ENCODE measurements at places on chromosomes 2 and 18. TPM values are rescaled to one million over a fixed set of nuclear protein-coding genes. Genes with fewer than 3 reads are reported as not detected.

DNA sequence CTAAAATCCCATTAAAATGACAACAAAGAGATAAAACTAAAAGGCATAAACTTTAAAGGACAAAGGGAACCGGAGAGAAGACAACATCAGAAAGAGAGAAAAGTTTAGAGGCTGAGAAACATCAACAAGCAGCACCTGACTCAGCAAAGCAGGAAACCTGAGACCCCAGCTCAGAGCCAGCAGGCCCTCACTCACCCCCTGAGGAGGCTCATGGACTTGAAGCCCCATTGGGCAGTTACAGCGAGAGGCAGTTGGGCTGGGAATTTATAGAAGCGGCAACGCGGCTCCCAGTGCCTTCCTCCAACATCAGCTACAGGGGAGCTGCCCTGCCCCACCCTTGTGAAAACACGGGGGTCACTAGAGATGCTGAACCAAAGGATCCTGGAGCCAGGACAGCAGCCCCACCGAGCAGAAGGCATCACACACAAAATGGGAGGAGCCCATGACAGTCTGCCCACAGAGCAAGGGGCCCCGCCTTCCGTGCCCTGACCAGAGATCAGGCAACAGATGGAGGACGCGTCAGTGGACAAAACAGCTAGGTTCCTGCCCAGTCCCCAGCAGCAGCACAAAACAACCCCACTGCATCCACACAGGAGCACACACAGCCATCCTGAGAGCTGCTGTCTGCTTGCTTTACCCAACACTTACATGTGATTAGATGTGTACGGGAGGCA, 52.7 kb downstream of the CMPK2 start:
- H3K36me3 ChIP-seq: no peaks in the 10 kb centered on the region
- no peak overlapping the region for H3K27ac ChIP-seq
- no peak for DNase-seq

The DSC2 gene
- not detected for total RNA-seq

- DNase-seq: no peak
- H3K4me1 ChIP-seq: no peaks in the 10 kb centered on the region
- H3K27ac ChIP-seq: no peak overlapping the region
- no peaks in the 10 kb centered on the region for H3K36me3 ChIP-seq
- peaks cover 57% of the 10 kb centered on the region for H3K27me3 ChIP-seq
Measured at GRCh38 chr18:5891184-5891853, 4.0 kb downstream of the TMEM200C start.

GRCh38 chr2:161136696-161137324, 23.4 kb upstream of the TANK start:
- peak overlapping the region; percentile 93 for H3K4me3 ChIP-seq
- no peak for DNase-seq
- H3K27ac ChIP-seq: peak overlapping the region; percentile 93
- H3K27me3 ChIP-seq: no peaks in the 10 kb centered on the region
- H3K36me3 ChIP-seq: peaks cover 12% of the 10 kb centered on the region

The PCARE gene
- not detected for total RNA-seq

GRCh38 chr2:2805263-2805662, 474.2 kb upstream of the MYT1L start:
- no peak overlapping the region for H3K4me3 ChIP-seq
- H3K4me1 ChIP-seq: no peaks in the 10 kb centered on the region
- DNase-seq: no peak
- H3K27ac ChIP-seq: no peak overlapping the region
- H3K27me3 ChIP-seq: no peaks in the 10 kb centered on the region

- peaks cover 61% of the 10 kb centered on the region for H3K4me1 ChIP-seq
- peak overlapping the region; percentile 97 for H3K27ac ChIP-seq
- no peaks in the 10 kb centered on the region for H3K27me3 ChIP-seq
- H3K4me3 ChIP-seq: peak overlapping the region; percentile 83
- peaks cover 4% of the 10 kb centered on the region for H3K36me3 ChIP-seq
Measured at GRCh38 chr2:232320443-232320803, 58.1 kb upstream of the ALPP start.

- no peak for DNase-seq
- no peak overlapping the region for H3K27ac ChIP-seq
- no peak overlapping the region for H3K4me3 ChIP-seq
- peaks cover 23% of the 10 kb centered on the region for H3K4me1 ChIP-seq
Measured at GRCh38 chr2:102428573-102428972, 5.6 kb downstream of the IL18RAP start.

The CLHC1 gene
- 18.1 TPM for total RNA-seq

The CD8A gene
- 683 TPM for total RNA-seq

The CCDC68 gene
- total RNA-seq: not detected

The TRAPPC12 gene
- total RNA-seq: 116 TPM

The DAW1 gene
- not detected for total RNA-seq

DNA sequence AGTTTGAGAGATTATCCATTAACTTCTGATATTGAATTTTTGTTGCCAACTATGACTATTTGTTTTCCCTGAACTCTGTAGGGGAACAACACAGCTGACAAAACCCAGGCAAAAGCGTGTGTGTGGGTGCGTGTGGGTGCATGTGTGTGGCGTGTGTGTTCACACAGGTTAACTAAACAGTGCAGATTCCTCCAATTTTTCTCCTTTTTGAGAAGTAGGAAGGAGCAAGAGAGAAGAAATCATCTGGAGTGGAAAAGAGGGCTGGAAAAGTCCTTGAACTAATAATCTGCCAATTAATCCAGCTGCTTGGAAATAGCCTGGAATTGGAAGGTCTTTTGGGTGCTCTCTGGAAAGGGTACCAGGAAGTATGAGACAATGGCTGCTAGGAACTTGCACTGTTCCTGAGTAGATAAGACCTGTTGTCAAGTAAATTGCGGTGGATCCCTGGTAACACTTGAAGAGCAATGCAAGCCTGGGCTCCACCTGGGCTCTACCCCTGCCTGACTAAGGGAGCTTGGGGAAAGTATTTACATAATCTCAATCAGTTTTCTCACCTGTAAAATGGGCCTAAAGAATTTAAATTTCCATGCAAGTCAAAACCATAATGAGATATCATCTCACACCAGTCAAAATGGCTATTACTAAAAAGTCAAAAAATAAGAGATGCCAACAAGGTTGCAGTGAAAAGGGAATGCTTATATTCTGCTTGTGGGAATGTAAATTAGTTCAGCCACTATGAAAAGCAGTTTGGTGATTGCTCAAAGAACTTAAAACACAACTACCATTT, 40.5 kb upstream of the IL1R1 start:
- no peaks in the 10 kb centered on the region for H3K36me3 ChIP-seq
- H3K27ac ChIP-seq: no peak overlapping the region
- H3K4me3 ChIP-seq: no peak overlapping the region
- DNase-seq: no peak

DNA sequence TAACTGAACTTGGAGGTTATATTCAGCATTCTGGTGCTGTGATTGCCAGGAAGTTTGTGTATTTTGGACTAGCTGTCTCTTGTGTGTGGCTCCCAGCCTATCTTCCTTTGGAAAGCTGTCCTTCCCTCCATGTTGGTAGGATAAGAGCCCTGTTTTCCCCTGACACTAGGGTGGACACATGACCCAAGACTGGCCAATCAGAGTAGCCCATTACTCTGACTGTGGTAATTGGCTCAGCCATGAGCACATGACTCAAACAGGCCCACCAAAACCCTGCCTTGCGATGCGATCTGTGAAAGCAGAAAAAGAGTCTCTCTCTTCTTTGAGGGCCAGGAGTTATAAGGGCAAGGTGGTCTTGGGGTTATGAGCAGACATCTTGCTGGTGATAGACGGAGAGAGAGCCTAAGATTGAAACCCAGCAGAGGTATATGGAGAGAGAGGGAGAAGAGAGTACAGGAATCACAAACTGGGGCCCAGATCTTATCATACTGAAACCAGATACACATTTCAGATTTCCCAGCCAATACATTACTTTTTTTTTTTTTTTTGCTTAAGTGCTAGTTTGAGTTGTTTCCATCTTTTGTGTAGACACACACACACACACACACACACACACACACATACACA, 45.3 kb upstream of the SERPINE2 start:
- no peak overlapping the region for H3K27ac ChIP-seq
- no peaks in the 10 kb centered on the region for H3K4me1 ChIP-seq
- DNase-seq: no peak
- H3K36me3 ChIP-seq: peaks cover 1% of the 10 kb centered on the region
- H3K27me3 ChIP-seq: peaks cover 5% of the 10 kb centered on the region

DNA sequence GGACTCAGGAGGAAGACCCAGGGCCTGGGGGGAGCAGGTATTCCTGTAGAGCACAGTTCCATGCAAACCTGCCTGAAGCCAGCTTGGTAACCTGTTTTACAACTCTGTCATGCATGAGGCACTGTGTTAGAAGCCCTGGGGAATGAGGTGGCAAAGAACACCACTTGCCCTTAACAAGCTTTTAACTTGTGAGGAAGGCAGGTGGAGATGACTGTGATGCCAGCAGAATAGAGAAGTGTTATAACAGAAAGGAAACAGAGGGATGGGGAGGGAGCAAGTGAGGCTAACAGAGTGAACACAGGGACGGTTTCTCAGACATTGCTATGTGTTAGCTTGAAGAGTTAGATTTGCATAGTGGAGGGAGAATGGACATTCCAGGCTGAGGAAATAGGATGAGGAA, 11.5 kb upstream of the IL1A start:
- DNase-seq: no peak
- no peak overlapping the region for H3K27ac ChIP-seq
- H3K4me1 ChIP-seq: peaks cover 37% of the 10 kb centered on the region
- H3K4me3 ChIP-seq: no peak overlapping the region

GRCh38 chr2:88095022-88095421, 27.4 kb downstream of the SMYD1 start:
- no peaks in the 10 kb centered on the region for H3K36me3 ChIP-seq
- H3K4me1 ChIP-seq: peaks cover 6% of the 10 kb centered on the region
- H3K4me3 ChIP-seq: no peak overlapping the region

DNA sequence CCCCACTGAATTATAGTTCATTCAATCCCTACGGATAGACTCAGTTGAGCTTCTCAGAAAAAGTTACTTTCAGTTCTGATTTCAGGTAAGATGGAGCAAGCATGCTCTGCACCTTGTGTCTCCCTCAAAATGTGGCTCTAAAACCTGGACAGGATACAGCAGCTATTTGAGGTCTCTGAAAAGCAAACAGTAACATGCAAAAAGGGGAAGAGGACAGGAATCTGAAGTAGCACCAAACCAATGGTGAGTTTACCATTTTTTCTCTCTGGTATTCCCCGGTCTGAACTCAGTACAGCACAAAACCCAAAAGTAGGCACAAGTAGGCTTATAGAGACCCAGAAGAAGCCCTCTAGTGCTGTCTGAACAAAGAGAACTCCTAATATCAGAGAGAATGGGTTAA, 34.1 kb downstream of the LANCL1 start:
- H3K4me3 ChIP-seq: no peak overlapping the region
- peaks cover 13% of the 10 kb centered on the region for H3K4me1 ChIP-seq
- H3K36me3 ChIP-seq: peaks cover 21% of the 10 kb centered on the region

- DNase-seq: no peak
- H3K36me3 ChIP-seq: no peaks in the 10 kb centered on the region
- no peak overlapping the region for H3K4me3 ChIP-seq
- H3K27ac ChIP-seq: no peak overlapping the region
- H3K4me1 ChIP-seq: no peaks in the 10 kb centered on the region
Measured at GRCh38 chr2:156156580-156156979, 175.9 kb downstream of the NR4A2 start.

- H3K27ac ChIP-seq: no peak overlapping the region
- DNase-seq: no peak
- H3K36me3 ChIP-seq: no peaks in the 10 kb centered on the region
- no peaks in the 10 kb centered on the region for H3K27me3 ChIP-seq
- H3K4me3 ChIP-seq: no peak overlapping the region
Measured at GRCh38 chr18:24386681-24387080, 10.9 kb downstream of the OSBPL1A start.

The OTOF gene
- 59.9 TPM for total RNA-seq

DNA sequence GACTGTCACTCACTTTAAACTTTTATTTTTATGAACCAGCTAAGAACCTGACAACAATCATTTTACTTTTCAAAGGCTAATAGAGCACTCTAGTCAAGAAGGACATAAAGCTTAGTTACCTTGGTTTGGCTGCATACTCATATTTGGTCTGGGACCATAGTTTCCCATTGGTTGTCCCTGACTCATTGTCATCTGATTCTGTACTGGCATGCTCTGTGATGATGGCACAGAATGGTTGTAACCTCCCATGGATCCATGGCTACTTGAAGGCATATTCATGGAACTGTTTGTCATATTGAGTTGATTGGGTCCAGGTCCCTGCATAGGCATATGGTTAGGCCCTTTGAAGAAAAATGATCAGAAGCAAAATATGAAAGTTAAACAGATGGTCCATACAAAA, 37.9 kb downstream of the SS18 start:
- no peak for DNase-seq
- no peak overlapping the region for H3K4me3 ChIP-seq
- peaks cover 27% of the 10 kb centered on the region for H3K36me3 ChIP-seq
- H3K4me1 ChIP-seq: peaks cover 2% of the 10 kb centered on the region

GRCh38 chr18:68740966-68741365, 26.1 kb upstream of the TMX3 start:
- peaks cover 3% of the 10 kb centered on the region for H3K27me3 ChIP-seq
- H3K4me3 ChIP-seq: no peak overlapping the region
- H3K4me1 ChIP-seq: no peaks in the 10 kb centered on the region
- H3K27ac ChIP-seq: no peak overlapping the region
- no peak for DNase-seq

The IL36RN gene
- not detected for total RNA-seq

- no peak overlapping the region for H3K27ac ChIP-seq
- no peaks in the 10 kb centered on the region for H3K36me3 ChIP-seq
- no peak overlapping the region for H3K4me3 ChIP-seq
- peaks cover 5% of the 10 kb centered on the region for H3K4me1 ChIP-seq
Measured at GRCh38 chr2:60567919-60568768, 14.7 kb upstream of the BCL11A start.

- no peaks in the 10 kb centered on the region for H3K36me3 ChIP-seq
- H3K27me3 ChIP-seq: no peaks in the 10 kb centered on the region
- no peak overlapping the region for H3K4me3 ChIP-seq
- no peaks in the 10 kb centered on the region for H3K4me1 ChIP-seq
- H3K27ac ChIP-seq: no peak overlapping the region
Measured at GRCh38 chr18:61209801-61210200, 123.4 kb upstream of the CDH20 start.

The FKBP1B gene
- 4.3 TPM for total RNA-seq

The RAB6C gene
- 0.11 TPM for total RNA-seq

The CHRNG gene
- not detected for total RNA-seq

DNA sequence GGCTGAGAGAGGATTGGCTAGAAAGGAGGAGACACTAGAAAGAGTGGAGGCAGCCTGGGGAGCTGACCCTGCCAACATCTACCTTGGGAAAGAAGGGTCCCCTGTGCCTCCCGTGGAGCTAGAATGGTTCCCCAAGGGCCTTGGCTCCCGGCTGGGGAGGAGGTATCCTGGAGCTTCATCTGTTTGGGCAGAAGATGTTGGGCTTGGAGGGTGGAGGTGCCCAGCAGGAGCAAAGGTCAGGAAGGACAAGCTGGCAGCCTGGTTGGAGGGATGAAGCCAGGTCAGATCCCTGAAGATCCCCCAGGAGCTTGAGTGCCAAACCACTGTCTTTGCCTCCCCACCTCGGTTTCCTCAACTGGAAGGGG, 2.9 kb downstream of the ATP6V1B1 start:
- H3K4me3 ChIP-seq: no peak overlapping the region
- no peak for DNase-seq
- H3K27ac ChIP-seq: no peak overlapping the region
- H3K4me1 ChIP-seq: no peaks in the 10 kb centered on the region

GRCh38 chr2:215961981-215962380, 51.4 kb downstream of the MREG start:
- no peaks in the 10 kb centered on the region for H3K27me3 ChIP-seq
- peaks cover 1% of the 10 kb centered on the region for H3K36me3 ChIP-seq
- no peak overlapping the region for H3K27ac ChIP-seq
- H3K4me1 ChIP-seq: peaks cover 21% of the 10 kb centered on the region
- no peak for DNase-seq
- H3K4me3 ChIP-seq: no peak overlapping the region
